ENCODE measurements at places on chromosomes 7 and 10.

GRCh38 chr7:140586516-140586915, 54.1 kb downstream of the DENND2A start:
- DNase-seq = no peak

GRCh38 chr7:96236198-96237039, 85.5 kb downstream of the SLC25A13 start:
- peak; percentile 96 for DNase-seq

GRCh38 chr7:154473360-154473759, 421.2 kb downstream of the DPP6 start:
- DNase-seq = no peak

GRCh38 chr7:26078437-26079336, 73.3 kb upstream of the NFE2L3 start:
- DNase-seq = peak; percentile 64

DNA sequence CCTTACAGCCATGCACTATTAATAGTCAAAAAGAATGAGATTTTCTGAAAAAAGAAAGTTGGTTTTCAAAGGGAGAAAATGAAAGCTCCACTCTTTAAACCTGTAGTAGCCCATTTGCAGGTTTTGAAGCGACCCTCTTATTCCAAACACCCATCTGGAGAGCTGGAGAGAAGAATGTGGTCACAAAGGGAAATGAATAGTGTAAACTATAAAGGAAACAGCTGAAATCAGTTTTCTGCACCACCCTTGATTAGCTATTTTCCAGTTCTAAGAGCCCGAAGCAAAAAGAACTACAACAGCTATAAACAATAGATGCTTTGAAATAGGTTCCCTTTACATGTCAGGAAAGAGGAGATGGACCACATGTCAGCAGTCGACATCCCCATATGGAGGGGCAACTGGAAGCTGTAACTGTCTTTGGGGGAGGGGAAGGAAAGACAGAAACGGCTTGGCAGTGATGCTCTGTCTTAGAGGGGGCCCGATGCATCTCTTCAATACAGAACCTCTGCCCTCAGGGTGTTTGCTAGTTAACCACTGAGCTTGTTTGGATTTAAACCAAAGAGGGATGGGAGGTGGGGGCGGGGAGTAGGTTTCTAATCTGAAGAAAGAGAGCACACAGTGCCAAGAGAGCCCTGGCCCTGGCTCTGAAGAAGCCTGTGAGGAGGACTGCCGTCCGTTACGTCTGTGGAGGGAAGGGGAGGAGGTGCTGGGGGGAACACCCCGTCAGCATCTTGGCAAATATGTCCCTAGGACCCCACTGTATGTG, 55.3 kb downstream of the CPVL start:
- peak; percentile 7 for DNase-seq

DNA sequence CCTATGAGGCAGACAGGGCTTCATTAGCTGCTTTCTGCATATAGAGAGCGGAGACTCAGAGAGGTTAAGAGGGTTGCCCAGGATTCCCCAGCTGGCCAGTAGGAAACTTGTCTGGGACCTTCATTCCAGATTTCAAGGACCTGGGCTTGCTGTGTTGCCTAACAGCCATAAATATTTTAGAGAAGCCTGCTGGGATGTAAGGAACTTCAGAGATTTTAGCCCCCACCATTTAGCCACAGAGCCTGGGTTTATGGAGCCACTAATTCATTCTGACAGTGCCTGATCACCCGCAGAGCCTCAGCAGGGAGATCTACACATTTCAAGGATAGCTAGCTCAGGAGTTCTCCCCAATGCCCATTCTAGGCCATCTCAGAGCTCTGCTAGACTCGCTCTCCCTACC, 56.6 kb upstream of the TRUB1 start:
- no peak for DNase-seq

GRCh38 chr10:100470367-100470766, 7.6 kb downstream of the WNT8B start:
- DNase-seq = no peak

GRCh38 chr7:70693686-70694433, 438.1 kb upstream of the GALNT17 start:
- DNase-seq = peak; percentile 93

Data from myocyte (in vitro differentiated cells).